Adipocyte (in vitro differentiated cells): ENCODE measurements at places on chromosomes 16 and 17.

- DNase-seq = no peak
Measured at GRCh38 chr17:79872762-79873161, 33.5 kb upstream of the CBX4 start.

DNA sequence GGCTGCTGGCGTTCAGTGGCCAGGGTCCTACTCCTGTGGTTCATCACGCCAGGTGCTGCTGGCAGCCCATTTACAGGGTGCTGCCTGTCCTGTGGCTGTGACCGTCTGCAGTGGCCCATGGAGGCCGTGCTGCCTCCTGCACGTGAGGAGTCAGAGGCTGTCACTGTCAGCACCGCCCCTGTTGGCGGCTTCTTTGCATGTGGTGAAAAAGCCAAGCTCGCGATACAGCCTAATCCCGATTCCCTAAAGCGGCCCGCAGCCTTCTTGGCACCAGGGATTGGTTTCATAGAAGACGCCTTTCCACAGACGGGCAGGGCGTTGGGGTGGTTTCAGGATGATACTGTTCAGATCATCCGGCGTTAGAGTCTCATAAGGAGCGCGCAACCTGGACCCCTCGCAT lies 35.3 kb downstream of the RAB11FIP3 start:
- no peak for DNase-seq

GRCh38 chr16:2895813-2896212 lies 12.8 kb downstream of the FLYWCH2 start:
- no peak for DNase-seq

DNA sequence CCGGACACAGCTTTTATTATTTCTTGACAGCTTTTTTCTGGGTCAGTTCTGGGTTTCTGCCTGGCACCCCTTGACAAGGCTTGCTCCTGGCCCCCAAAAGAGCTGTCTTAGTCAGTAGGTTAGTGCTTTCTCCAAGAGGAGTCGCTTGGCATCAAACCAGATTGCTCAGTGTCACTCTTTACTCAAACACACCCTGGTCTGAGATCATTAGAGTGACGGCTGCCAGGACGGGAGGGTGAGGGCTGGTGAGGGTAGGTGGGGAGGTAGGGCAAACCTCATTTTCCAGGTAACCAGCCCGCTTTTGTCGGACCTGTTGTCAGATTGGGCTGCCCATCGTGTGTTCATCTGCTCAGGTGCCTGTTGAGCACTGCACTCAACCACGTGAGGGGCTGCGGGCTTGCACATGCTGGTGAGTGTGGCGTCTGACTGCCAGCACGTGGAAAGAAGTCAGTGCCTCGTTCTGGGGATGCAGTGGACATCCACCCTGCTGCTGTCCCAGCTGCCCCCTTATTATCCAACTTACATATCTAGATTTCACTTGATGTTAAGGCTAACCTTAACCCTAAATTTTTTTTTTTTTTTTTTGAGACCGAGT lies 12.4 kb downstream of the TMEM94 start:
- no peak for DNase-seq

DNA sequence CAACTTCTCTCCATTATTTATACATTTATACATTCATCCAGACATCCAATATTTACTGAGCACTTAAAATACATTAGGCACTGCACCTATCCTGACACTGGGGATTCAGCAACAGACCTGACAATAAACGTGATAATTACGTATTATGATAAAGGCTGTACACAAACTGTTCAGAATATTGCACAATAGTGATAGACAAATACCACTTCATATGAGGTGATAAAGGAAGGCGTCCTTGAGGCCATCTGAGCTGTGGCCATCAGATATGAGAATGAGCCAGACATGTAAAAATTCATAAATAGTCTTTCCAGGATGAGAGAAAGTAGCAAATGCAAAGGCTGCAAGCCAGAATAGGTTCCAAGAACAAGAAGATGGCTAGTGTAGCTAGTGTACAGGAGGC lies 8.6 kb downstream of the USP32 start:
- no peak for DNase-seq

DNA sequence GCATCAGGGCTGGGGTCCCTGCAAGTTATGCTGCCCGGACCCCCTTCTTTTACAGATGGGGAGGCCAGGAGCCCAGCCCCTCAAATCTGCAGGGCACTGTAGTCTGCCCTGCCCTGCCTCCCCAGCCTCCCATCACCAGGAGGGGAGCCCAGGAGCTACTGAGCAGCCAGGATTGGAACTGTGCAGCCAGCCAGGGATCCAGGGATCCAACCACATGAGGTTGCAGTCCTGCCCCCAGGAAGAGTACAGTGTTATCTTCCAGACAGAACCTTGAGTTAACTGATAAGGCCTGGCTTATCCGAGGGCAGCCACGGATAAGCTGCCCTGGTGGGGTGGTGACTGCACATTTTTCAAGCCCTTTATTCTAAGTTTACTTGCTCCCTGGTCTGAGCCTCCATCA lies 11.4 kb upstream of the NDRG4 start:
- no peak for DNase-seq

DNA sequence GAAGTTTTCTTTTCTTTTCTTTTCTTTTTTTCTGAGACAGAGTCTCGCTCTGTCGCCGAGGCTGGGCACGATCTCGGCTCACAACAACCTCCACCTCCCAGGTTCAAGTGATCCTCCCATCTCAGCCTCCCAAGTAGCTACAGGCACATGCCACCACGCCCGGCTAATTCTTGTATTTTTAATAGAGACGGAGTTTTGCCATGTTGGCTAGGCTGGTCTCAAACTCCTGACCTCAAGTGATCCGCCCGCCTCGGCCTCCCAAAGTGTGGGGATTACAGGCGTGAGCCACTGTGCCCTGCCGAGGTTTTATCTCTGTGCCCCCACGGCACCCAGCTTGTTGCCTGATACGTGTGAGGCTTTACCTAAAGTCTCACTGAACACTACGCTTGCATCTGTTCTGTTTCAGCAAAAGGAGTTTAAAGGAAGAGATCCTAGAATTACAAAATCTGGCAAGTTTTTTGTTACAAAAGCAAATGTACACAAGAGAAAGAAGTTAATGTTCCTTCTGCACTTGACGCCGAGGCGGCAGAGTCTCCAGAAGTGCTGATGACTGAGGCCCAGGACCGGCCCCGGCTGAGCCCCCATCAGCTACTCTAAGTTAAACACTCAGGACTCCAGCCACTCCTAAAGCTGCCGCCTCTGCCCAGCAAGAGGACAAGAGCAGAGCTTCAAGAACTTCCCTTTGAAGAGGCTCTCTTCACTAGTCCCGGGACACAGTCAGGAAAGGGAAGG lies 9.2 kb downstream of the ABCA3 start:
- DNase-seq = no peak

DNA sequence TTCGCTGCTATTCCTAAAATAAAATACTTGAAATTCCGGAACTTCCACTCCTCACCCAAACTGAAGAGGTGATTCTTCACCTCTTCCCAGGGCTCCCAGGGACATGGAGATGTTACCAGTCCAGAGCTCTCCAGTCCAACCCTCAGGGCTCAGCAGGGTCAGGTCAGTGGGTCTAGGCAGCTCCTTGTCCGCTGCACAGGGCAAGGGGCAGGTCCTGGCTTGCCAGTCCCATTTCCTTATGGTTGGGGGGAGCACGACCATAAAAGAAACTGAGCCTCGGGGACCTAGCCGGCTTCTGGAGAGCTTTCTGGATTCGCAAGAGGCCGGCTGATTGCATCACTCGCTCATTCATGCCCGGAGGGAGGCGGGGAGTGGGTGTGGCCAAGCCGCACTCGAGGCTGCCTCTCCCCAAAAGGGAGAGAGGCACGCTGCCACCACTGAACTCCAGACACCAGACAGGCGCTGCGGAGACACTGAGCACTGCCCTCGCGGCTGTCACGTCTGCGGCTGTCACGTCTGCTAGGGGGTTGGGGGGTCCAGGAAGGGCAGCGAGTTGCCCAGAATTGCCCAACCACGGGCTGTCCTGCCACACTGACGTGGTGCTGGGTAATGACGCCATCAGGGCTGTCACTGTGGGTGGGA lies 15.8 kb downstream of the SLC7A5 start:
- peak; percentile 98 for DNase-seq

- no peak for DNase-seq
Measured at GRCh38 chr17:9056566-9056965, 35.3 kb downstream of the NTN1 start.

DNA sequence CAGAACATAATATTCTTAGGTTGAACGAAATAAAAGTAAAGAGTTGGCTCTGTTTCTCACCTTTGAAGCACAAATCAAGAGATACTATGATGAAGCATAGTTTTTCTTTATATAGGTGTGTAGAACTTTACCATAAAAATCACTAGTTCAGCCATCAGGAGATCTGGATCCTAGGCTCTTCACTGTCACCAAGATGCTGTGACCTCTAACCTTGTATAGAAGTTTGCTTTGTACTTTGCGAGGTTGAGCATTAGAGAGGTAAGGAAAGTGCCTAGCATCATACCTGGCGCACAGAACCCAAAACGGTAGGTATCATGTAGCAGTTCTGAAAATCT lies 553 bp upstream of the CDC6 start:
- no peak for DNase-seq

DNA sequence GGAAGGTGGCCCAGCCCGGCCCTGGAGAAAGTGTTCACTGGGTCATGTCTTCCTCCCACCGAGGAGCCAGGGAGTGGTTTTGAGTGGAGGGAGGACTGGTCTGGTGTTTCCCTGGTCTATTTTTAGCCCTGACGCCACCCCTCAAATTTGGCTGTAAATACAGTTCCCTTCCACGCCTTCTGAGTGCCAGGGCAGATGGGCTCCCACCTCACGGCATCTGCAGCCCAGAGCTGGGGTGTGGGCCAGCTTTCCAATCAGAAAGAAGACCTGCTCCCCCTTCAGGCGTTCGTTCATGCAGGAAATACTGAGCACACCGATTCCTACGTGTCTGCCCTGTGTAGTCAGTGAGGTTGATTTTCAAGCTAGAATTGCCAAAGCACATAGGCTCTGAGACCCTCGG lies 53.7 kb downstream of the SNX20 start:
- peak; percentile 10 for DNase-seq

DNA sequence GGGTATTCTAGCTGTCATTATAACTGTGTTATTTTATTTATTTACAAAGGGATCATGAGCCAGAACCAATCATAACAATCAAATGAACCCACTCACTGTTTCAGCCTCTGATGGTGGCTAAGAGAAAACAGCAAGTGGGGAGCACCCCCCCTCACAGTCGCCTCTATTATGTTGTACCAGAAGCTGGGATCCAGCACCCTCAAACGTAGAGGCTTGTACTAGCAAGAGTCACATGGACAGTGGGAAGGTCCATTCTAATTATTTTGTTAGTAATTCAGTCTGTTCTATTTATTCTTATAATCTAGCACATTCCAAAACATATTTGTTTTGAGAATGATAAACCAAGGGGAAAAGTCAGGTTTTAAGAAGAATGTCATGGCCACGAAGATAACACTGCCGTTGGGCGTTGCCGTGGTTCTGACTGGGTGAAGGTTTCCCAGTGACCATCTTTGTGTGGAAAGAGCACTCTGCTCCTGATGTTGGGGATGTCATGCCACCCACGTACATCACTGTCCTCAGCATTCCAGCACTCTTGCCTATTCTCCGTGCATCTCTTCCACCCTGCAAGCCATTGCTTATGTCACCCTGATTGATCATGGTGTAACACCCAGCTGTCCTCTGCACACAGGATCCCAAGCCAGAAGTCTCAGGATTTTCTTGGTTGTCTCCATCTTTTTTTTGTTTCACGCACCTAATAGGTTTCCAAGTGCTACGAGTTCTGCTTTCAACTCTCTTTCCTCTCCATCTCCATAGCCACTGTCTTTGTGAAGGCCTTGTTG lies 205.8 kb downstream of the PRKCA start:
- DNase-seq = no peak

- no peak for DNase-seq
Measured at GRCh38 chr17:7916385-7916682, 245 bp upstream of the RNF227 start.

DNA sequence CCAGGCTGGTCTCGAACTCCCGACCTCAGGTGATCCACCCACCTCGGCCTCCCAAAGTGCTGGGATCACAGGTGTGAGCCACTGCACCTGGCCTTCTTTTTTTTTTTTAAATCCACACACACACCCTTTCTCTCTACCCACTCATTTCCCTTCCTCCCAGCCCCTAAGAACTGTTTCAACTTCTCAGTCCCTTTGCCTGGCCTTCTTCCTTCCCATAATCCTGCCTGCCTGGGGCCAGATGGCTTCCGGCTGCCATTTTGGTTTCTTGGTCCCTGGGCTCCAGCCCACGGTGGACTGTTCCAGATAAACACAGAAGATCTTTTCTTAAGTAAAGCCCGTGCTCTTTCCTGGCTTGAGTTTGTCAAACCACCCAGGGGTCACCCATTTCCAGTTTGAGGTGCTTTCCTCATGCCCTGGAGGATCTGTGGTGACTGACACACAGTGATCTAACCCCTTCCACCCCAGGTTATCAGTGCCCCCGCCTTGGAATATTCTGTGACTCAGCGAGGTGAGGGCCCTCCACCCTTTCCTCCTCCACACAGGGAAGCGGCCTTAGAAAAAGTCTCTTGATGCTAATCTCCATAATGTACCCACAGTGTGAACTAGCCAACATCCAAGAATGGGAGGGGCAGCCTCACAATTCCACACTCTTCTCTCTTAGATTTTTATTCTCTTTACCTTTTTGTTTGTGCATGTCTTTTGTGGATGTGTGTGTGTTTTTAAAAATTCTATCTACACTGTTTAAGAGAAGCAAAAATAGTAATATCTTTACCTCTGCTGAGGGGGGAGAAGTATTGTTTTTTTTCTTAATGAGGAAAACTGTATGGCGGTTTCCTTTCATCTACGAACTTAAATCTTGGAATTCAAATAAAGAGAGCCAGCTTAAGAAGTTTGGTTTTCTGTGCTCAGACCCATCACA lies 60.0 kb downstream of the CRISPLD2 start:
- DNase-seq = no peak

DNA sequence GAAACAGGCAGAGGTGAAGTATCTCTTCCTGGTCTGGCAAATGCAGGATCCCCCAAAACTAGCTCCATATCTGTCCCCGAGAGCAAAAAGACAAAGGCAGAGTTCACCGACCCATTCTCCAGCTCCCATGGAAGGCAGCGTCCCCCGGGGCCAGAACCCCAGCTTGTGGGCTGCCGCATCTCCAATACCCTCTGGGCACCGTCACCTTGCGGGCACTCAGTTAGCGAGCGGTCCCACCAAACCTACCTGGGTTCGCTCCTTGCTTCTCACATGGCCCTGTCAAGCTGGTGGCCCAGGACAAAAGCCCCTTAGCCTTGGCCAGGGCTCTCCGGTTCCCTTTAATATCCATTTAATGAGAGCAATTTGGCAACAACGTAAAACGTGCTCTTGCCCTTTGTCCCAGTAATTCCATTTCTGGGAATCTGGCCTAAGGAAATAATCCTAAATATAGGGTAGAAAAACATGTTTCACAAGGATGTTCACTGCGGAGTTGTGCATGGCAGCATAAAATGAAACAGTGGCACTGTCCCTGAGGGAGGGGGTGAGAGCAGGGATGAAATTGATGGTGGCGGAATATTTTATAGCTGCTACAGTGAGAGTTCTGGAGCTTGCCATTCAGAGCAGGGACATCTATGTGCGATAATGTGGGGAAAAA lies 157.1 kb downstream of the CMIP start:
- peak; percentile 60 for DNase-seq

DNA sequence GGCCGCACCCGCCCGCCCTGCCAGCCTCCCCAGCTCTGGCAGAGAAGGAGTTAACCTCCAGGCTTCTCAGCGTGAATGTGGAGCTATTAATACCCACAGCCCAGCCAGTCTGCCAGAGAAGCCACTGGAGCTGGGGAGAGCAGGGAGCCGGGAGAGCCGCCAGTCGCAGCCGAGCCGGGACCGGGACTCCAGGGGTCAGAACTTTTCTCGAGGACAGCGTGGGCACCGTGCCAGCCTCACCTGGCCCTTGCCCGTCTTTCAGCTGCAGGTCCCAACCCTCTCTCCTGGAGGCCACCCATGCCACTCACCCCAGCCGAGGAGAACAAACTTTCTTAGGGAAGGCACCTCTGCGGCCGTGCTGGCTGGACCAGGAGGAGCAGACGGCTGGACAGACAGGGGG lies 33.8 kb upstream of the SBK1 start:
- peak; percentile 38 for DNase-seq
